ENCODE measurements at places on chromosomes 7 and 10.
A peak's percentile ranks its signal among the peaks of the same experiment; 100 is the strongest.

- DNase-seq: peak; percentile 45
Observed at GRCh38 chr10:63812501-63812900, 291.3 kb downstream of the REEP3 start.

DNA sequence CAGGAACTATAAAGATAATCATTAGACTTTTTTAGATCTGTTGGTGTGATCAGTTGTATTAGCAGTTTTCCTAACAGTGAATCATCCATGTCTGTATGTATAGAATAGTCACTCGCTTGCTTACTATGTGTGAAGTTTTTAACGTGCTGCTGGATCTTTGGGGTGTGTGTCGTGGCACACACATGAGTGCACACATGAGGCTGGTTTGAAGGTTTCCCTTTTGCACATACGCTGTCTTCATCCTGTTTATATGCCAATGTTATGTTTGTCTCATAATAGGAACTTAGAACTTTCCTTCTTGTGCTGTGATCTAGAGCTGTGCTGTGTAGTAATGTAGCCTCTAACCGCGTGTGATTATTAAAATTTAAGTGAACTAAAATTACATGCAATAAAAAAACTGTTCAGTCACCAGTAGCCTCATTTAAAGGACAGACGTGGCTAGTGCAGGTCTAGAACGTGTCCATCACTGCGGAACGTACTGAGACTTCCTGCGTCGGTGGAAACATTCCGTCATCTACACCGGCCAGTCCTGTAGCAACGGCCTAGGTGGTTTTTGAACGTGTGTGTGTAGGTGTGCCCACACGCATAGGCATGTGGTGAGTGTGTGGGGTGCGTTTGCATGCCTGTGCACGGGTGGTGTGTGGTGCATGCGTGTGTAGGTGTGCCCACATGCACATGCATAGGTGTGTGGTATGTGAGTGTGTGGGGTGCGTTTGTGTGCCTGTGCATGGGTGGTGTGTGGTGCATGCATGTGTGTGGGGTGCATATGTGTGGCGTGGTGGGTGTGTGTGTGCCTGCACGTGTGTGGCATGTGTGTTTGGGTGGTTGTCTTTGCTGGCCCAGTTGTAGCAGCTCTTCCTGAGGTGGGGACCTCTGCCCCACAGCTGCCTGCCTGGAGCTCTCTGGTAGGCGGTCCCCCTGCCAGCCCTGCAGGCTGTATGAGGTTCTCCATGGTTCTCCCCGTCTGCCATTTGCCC, 56.6 kb downstream of the INPP5A start:
- no peak for DNase-seq

GRCh38 chr10:78441694-78442093, 408.0 kb downstream of the RPS24 start:
- no peak for DNase-seq

- DNase-seq: no peak
Observed at GRCh38 chr7:11195502-11195901, 221.8 kb downstream of the PHF14 start.

- no peak for DNase-seq
Observed at GRCh38 chr7:80856769-80857168, 62.1 kb downstream of the SEMA3C start.

DNA sequence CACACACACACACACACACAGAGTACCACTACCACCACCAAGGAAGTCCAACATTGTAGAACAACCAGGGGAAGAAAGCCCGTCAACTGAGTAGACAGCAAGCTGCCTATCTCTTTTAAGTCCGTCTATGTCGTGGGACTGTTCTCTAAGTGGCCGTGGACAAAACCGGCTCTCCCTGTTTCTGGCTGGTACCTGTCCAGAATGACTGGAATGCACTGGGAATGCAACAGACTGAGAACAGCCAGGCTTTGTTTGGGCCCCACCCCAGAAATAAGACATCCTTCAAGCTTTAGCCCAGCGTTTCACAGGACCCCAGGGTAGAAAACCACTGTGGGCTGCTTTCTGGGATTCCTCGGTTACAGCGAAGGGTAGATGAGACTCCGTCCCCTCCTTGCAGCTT, 203.6 kb downstream of the TCERG1L start:
- no peak for DNase-seq

DNA sequence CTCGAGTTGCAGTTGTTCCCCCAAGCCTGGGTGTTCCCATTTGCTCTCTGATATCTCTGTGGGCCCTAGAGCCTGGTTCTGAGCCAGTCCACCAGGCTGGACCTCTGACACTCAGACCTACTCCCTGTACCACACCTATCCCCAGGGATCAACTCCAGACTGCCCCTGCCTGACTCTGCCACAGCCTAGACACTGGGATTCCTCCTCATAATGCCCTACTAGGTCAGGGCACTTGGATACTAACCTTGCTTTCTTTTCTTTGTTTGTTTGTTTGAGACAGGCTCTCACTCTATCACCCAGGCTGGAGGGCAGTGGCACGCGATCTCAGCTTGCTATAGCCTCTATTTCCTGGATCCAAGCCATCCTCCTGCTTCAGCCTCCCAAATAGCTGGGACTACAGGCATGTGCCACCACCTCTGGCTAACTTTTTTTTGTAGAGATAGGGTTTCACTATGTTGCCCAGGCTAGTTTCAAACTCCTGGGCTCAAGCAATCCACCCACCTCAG, 30.8 kb upstream of the PDCD4 start:
- no peak for DNase-seq
